Activated CD4-positive, alpha-beta T cell treated with anti-CD3 and anti-CD28 coated beads, Interleukin-10, Interleukin-2, amounts not matched to agents 100 ng/mL and 50 ng/mL, durations not matched to agents 16 hours and 8 hours (primary cell): ENCODE measurements at places on chromosomes 7 and 10.

DNA sequence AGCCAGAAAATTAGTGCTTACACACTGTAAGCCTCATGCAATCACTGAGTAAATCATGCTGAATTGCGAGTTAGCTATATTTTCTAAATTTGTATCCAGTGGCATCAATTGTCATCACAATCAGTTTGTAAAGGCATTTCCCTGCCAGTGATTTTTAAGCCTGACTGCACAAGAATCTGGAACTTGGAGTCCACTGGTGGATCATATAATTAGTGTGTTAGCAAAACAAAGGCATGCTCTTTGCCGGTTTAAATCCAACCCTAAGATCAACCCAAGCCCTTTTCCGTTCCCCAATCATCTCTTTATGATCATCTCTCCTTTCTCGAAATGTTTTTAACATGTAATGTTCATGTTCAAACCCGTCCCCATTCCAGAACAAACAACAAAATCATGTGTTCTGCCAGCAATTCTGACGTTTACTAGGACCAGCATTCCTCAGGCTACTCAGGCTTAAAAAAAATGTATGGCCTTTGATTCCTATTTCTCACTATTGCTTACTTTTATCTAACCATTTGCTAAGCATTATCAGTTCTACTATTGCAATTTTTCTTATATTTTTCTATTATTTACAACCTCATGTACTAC lies 649.2 kb downstream of the SORCS1 start:
- DNase-seq = no peak

GRCh38 chr10:61974601-61975390 lies 73.3 kb downstream of the ARID5B start:
- no peak for DNase-seq

DNA sequence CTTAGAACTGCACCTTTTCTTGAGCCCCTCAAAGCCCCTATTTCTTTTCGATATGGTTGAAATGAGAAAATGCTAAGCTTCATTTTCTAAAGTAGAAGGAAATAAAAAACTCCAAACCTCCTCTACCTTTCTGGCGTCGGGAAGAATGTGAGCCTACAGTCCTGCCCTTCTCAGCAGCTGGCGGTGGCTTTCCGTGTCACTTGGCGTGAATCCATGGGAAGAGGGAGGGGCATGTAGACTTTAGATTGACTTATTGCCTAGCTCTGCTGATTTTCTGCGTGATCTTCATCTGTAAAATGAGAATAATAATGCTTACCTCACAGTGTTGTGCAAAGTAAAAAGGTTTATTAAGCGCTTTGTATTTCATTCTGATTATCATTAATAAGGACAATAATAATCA lies 35.0 kb downstream of the PRR15 start:
- no peak for DNase-seq

GRCh38 chr10:18401416-18402195 lies 249.8 kb downstream of the NSUN6 start:
- no peak for DNase-seq
